ENCODE measurements at places on chromosomes 2 and 18.

DNA sequence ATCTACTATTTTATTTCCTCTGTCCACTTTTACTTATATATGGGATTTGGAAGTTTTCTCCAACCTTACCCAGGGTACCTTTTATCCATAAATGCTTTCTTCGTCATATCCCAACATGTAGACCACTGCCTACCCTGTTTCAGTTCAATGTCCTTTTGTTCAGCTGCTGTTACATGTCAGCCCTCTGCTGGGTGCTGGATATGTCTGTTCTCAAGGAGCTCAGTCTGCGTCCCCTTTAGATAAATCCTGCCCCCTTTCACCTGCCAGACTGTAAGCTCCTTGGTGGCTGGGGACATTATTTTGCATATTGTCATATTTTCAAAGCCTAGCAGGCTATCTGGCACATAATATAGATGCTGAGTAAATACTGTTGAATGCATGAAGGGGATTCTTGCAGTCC is 53.2 kb downstream of the NEMP2 start:
- DNase-seq: no peak

DNA sequence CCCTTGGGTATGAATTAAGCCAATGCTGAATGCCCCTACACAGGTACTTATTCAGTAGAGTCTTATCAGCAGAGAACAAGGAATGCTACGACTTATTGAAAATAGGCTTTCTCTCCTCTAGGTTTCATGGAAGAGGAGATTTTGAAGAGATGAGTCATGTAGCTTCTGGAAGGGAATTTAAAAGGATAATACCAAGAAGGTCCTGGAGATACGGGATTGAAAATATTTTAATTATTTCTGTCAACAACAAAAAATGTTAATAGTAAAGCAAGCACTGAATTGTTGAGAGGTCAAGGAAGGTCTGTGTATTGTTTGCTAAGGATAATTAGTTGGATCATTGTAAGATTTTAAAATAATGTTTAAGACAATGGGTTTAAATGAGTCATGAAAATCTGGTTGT is 293.0 kb upstream of the SPHKAP start:
- DNase-seq: peak; percentile 55

DNA sequence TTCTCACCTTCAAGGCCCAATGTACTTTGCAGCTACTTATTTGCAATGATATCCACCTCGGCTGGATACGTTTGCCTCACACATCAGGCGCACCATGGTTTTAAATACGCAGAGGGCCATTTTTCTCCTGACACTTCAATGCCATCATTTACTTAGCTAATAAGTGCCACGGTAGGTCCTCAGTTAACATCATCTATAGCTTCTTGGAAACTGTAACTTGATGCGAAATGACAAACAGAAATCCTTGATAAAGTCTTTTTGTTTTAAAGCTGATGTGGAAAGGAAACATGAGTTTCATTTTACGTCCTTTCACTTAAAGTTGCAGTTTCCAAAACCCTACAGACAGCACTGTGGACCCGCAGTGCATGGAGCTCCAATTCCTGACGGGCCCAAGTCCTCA is 37.1 kb downstream of the ZNF516 start:
- DNase-seq: no peak

DNA sequence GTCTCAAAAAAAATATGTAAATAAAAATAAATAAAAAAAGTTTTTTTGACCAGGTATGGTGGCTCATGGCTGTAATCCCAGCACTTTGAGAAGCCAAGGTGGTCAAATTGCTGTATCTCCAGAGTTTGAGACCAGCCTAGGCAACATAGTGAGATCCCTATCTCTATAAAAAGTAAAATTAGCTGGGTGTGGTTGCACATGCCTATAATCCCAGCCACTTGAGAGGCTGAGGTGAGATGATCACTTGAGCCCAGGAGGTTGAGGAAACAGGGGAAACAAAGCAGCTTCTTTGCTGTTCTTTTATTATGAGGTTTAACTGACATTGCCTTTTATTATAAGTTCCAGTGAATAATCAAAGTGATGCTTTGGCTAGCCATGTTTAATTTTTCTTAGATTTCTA is 25.0 kb downstream of the ACTR2 start:
- no peak for DNase-seq

- peak; percentile 31 for DNase-seq
Observed at GRCh38 chr18:40866013-40866645, 1088.9 kb upstream of the PIK3C3 start.
